NAMALWA (cell line): ENCODE measurements at places on chromosomes 12 and 14.

DNA sequence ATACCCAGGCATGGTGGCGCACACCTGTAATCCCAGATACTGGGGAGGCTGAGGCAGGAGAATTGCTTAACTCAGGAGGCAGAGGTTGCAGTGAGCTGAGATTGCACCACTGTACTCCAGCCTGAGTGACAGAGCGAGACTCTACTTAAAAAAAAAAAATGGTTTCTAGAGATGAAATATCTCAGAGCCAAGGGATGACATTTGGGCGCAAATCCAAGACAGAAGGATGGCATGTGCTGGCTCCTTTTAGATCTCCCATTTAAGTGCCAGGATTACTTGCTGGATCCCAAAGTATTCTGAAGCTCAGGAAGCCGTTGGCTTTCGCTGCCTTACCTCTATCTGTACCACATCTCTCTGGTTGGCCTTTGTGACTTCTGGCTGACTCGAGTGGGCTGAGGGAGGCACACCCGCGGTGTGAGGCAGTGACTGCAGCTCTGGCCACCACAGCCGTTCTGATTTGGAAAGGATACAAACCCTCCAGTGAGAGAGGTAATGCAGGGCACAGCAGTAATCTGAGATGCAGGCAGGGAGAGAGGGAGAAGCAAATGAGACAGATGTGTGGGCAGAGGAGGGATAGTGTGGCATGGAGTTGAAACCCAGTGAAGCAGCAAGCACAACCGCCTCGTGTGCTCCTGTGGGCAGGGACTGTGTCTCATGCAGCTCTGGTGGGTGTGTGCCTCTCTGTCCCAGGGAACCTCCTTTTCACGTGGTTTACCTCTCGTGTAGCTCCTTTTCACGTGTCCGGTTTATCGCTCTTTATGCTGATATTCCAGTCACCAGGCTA, 4.9 kb downstream of the B4GALNT3 start:
- DNase-seq = no peak

- DNase-seq = no peak
Measured at GRCh38 chr12:76720068-76720467, 43.8 kb upstream of the ZDHHC17 start.

GRCh38 chr12:66055837-66056319, 74.7 kb downstream of the LLPH start:
- DNase-seq = peak; percentile 5

DNA sequence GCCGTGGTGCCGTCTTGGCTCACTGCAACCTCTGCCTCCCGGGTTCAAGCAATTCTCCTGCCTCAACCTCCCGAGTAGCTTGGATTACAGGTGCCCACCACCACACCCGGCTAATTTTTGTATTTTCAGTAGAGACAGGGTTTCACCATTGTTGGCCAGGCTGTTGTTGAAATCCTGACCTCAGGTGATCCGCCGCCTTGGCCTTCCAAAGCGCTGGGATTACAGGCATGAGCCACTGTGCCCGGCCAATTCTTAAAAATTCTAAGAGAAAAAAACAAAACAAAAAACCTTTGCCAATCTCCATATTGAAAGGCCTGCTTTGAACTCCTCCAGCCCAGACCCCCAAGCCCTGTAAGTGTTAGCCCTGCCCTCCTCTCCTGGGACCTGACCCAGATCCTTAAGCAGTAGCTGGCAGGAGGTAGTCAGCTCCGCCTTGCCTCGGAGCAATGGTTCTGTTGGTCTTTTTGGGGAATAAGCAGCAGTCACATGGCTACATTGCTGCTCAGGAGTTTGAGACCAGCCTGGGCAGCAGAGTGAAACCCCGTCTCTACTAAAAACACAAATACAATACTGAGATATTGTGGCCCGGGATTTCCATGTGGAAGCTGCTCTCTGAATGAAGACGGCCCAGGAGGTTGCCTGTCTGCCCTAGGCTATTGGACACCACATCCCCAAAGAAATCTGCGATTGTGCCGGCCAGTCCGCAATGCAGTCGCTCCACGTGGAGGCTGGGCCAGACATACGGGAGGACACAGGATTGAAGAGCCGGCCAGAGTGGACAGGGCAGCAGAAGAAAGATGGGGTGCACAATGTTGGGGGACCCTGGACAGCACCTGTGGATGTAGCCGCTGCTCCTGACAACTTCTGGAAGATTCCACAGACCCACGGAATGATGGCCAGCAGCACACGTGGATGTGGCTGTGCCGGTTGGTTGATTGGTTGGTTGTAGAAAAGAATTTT, 28.8 kb upstream of the BEGAIN start:
- no peak for DNase-seq

- DNase-seq = no peak
Measured at GRCh38 chr12:112848972-112849371, 57.4 kb downstream of the RPH3A start.

- no peak for DNase-seq
Measured at GRCh38 chr12:125889742-125890141, 824.5 kb downstream of the AACS start.

GRCh38 chr12:31702047-31702446, 26.8 kb downstream of the AMN1 start:
- no peak for DNase-seq

DNA sequence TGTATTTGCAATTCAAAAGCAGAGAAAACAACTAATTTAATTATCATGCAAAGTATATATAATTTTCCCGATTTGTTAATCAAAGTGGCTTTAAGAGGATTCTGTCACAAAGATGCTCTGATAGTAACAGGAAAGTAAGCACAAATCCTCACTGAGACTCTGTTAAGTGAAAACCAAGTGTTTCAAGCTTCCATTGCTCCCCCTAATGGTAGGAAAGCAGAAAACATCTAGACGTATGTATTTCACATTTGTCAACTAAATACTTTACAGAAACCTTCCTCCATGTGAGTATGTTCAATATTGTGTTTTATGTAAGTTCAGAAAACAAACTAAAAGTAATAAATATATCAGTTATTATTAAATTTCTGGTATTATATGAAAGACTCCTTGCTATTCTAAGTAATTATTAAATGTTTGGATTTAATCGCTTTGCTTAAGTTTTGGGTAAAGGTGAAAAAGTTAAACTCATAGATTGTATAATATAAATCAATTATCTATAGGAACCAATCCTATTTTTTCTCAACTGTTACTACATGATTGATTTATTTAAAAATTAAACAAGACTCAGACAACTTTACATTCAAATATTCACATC, 1.5 kb upstream of the NTS start:
- DNase-seq = peak; percentile 75

DNA sequence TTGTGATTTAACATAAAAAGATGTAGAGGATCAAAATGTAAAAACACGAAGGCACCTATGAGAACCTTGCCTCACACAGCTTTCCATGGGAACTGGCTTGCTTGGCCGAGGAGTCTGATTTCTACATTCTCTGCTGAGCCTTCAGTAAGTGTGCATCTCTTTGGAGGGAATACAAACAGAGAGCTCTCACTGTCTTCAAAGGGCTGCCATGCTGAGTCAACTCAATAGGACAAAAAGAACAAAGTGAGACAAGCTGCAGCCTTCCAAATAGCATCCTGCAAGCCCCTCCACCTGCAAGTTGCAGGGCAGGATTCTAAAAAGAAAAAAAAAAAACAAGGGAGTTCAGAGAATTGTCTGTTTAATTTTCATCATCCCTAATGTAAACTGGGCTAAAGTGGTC, 411.9 kb downstream of the NELL2 start:
- DNase-seq = no peak

- DNase-seq = no peak
Measured at GRCh38 chr14:68733086-68733914, 59.6 kb downstream of the ZFP36L1 start.

GRCh38 chr12:44526655-44527182, 349.4 kb downstream of the NELL2 start:
- DNase-seq = no peak

- peak; percentile 61 for DNase-seq
Measured at GRCh38 chr14:100159094-100159864, at the start of gene DEGS2. TSS of gene DEGS2 (minus strand) at chr14:100159645. CDS start at chr14:100159587, 58 bp downstream.

DNA sequence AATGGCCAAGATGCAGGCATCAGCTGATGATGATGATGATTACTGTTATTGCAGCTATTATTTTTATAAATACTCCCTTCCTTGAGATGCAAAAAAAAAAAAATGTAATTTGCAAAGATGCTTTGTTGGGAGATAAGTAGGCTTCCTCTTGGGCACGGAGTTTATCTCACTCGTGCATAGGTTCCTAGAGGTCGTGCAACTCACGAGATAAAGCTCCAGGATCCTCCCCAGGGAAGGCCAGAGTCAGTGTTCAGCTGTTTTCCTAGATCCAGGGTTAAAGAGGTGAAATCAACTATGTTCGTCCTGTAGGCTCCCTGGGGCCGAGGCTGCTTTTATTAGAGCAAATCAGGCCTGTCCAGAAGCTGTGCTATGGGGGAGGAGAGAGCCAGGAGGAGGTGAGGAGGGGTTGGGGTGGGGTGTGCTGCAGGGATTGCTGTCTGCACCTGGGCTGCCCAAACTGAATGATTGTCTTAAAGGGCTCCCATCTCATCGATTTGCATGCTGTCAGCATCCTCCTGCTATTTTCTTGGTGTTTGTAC, 270.3 kb downstream of the NRXN3 start:
- DNase-seq = no peak

- DNase-seq = no peak
Measured at GRCh38 chr14:91143862-91144261, 30.0 kb downstream of the DGLUCY start.

GRCh38 chr14:54776361-54777001, 126.1 kb downstream of the GCH1 start:
- DNase-seq = peak; percentile 50
